ENCODE measurements at places on chromosomes 7 and 10. TPM values are rescaled to one million over a fixed set of nuclear protein-coding genes. Genes with fewer than 3 reads are reported as not detected.

The EXOSC1 gene
- total RNA-seq = 49.0 TPM

DNA sequence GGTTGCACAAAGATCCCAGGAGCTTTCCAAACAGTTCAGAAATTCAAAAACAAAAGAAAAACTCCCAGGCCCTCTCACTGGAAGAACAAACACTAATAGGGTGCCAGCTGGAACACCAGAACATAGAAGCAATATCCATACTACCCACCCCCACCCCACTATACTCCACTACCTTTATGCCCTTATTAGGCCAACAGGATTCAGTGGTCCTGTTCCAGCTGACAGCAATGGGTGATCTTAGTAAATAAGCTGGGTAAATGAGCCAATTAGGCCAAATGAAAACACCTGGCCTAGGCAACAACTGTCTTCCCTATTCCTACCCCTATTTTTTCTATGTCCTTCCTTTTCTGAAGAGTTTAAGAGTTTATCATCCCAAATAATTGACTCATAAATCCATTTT, 11.7 kb downstream of the NOC3L start:
- no peak overlapping the region for H3K27ac ChIP-seq
- H3K27me3 ChIP-seq = no peaks in the 10 kb centered on the region
- DNase-seq = no peak
- H3K4me1 ChIP-seq = no peaks in the 10 kb centered on the region
- no peak overlapping the region for H3K4me3 ChIP-seq

GRCh38 chr10:20084451-20084850, 268.2 kb downstream of the PLXDC2 start:
- DNase-seq = no peak
- no peaks in the 10 kb centered on the region for H3K27me3 ChIP-seq
- H3K4me1 ChIP-seq = no peaks in the 10 kb centered on the region
- no peak overlapping the region for H3K27ac ChIP-seq
- no peak overlapping the region for H3K4me3 ChIP-seq
- no peaks in the 10 kb centered on the region for H3K36me3 ChIP-seq

The UPP1 gene
- total RNA-seq = 5.8 TPM

The PNLIP gene
- not detected for total RNA-seq

DNA sequence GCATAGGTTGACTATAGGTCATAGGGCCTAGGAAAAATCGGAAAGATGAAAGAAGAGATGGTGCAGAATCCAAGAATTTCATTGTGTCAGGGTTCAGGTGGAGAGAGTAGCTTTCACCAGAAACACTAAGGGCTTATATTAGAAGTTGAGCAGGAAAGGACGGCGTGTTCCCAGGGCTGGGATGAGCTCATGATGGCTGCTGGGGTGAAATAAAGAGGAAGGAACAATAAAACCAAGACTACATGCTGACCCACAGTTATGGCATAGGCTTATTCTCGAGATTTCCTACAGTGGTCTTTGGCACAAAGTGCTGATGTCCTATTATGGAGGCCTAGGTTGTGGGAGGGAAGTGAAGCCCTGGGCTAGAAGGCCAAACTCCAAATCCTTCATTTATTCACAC, 195.8 kb downstream of the PTEN start:
- no peak for DNase-seq
- H3K36me3 ChIP-seq = no peaks in the 10 kb centered on the region
- no peak overlapping the region for H3K27ac ChIP-seq
- H3K4me3 ChIP-seq = no peak overlapping the region
- no peaks in the 10 kb centered on the region for H3K27me3 ChIP-seq

GRCh38 chr10:57202356-57202755, 841.3 kb upstream of the ZWINT start:
- H3K27ac ChIP-seq = no peak overlapping the region
- H3K4me3 ChIP-seq = no peak overlapping the region
- no peak for DNase-seq
- no peaks in the 10 kb centered on the region for H3K36me3 ChIP-seq
